ENCODE measurements at places on chromosomes 12 and 14. TPM values are rescaled to one million over a fixed set of nuclear protein-coding genes. Genes with fewer than 3 reads are reported as not detected.

STON2 gene
- 25.3 TPM for total RNA-seq

LALBA gene
- not detected for total RNA-seq

HOXC12 gene
- total RNA-seq = not detected

CLEC9A gene
- total RNA-seq = not detected

ANO4 gene
- not detected for total RNA-seq

SMCO2 gene
- total RNA-seq = not detected

KIF5A gene
- total RNA-seq = 1.8 TPM

ANO2 gene
- total RNA-seq = 7.2 TPM

NEUROD4 gene
- not detected for total RNA-seq

EP400 gene
- total RNA-seq = 42.9 TPM

CISTR gene
- not detected for total RNA-seq

EIF4B gene
- total RNA-seq = 531 TPM

DNA sequence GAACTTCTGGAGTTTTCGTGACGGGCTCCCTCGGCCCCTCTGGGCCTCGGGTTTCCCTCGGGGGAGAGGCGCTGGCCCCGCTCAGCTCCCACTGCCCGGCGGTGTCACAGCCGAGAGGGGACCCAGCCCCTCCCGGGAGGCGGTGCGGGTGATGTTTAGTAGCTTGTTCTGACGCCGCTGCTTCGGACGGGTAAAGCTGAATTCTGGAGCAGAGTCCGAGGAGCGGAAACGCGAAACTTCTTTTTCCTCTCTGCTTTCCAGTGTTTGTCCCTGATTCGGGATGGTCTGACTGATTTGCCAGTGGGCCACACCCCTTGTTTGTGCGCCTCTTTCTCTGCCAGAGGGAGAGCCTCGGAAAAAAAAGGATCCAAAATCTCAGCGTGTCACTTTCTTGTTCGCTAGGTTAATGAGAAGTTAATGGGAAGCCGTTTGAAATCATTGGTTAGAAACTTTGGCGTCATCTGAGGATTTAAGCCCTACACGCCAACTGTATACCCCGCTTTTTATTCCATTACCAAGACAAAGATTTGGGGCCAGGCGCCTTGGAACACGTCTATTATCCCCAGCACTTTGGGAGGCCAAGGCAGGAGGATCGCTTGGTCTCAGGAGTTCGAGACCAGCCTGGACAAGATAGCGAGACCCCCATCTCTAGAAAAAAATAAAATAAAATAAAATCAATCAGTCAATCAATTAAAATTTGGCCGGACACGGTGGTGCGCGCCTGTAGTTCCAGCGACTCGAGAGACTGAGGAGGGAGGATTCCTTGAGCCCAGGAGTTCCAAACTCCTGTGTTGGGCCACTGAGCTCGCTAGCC lies 756 bp downstream of the TULP3 start:
- H3K27me3 ChIP-seq = no peaks in the 10 kb centered on the region
- peak overlapping the region; percentile 88 for H3K4me3 ChIP-seq
- no peaks in the 10 kb centered on the region for H3K36me3 ChIP-seq
- DNase-seq = peak; percentile 45
- peak overlapping the region; percentile 92 for H3K27ac ChIP-seq

DNA sequence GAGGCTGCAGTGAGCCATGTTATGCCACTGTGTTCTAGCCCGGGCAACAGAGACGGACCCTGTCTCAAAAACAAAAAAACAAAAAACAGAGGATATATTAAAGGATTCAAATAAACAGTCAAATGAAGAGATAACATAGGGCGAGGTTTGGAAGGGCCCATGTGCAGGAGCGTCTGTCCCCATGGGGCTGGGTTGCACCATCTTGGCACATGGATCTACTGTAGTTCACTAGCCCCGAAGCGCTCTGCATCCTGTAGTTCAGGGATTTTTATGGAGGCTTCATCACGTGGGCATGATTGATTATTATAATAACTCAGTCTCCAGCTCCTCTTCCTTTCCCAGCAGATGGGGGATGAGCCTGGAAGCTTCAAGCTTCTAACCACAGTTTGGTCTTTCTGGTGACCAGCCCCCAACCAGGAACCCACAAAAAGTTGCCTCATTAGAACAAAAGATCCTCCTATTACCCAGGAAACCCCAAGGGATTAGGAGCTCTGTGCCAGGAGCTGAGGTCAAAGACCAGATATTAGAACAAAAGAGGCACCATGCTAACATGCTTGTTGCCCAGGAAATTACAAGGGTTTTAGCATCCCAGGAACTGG lies 59.9 kb downstream of the HCAR2 start:
- H3K36me3 ChIP-seq = no peaks in the 10 kb centered on the region
- no peaks in the 10 kb centered on the region for H3K4me1 ChIP-seq
- no peak overlapping the region for H3K27ac ChIP-seq
- H3K27me3 ChIP-seq = no peaks in the 10 kb centered on the region
- no peak for DNase-seq
- no peak overlapping the region for H3K4me3 ChIP-seq

GRCh38 chr12:2173971-2174370 lies 121.2 kb downstream of the CACNA1C start:
- H3K4me1 ChIP-seq = no peaks in the 10 kb centered on the region
- no peak for DNase-seq
- no peak overlapping the region for H3K4me3 ChIP-seq

DNA sequence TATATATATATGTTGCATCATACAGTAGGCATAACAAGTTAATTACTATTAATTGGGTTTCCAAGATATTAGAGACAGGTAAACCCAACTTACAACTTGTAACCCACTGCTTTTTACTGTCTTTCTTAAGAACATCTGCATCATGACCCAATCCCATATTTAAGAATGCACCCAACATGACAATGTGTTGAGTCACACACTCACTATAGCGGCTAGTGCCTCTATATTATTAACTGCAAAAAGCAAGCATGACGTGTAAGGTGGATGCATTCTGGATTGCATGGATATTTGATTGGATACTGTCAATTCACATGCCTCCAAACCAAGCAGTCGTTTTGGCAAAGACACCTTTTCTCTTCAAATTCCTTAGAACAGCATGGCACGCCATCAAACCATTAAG lies 68.2 kb downstream of the KSR2 start:
- no peaks in the 10 kb centered on the region for H3K4me1 ChIP-seq
- no peak overlapping the region for H3K4me3 ChIP-seq
- H3K27ac ChIP-seq = no peak overlapping the region
- no peak for DNase-seq
- no peaks in the 10 kb centered on the region for H3K27me3 ChIP-seq

DNA sequence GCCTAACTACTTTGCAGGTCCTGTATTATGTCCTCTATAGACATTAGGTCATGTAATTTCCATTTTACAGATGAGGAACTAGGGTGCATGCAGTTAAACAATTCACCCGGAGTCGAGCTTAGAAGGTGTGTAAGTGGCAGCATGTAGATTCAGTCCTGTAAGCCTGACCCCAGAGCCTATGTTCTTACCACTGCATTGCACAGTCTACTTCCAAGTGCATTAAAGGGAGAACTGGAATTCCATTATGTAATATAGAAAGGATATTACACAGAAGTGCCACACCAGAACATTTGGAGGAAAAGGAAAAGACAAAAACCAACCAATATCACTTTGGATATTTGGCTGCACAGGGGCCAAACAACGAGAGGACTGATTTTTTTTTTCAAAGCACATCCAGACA lies 1.2 kb downstream of the GLT8D2 start:
- no peak overlapping the region for H3K4me3 ChIP-seq
- H3K4me1 ChIP-seq = no peaks in the 10 kb centered on the region
- DNase-seq = no peak
- no peaks in the 10 kb centered on the region for H3K36me3 ChIP-seq
- H3K27ac ChIP-seq = no peak overlapping the region

- H3K27ac ChIP-seq = no peak overlapping the region
- no peak overlapping the region for H3K4me3 ChIP-seq
- H3K27me3 ChIP-seq = no peaks in the 10 kb centered on the region
- H3K4me1 ChIP-seq = no peaks in the 10 kb centered on the region
- no peak for DNase-seq
Observed at GRCh38 chr12:13431041-13431440, 234.5 kb downstream of the EMP1 start.

DNA sequence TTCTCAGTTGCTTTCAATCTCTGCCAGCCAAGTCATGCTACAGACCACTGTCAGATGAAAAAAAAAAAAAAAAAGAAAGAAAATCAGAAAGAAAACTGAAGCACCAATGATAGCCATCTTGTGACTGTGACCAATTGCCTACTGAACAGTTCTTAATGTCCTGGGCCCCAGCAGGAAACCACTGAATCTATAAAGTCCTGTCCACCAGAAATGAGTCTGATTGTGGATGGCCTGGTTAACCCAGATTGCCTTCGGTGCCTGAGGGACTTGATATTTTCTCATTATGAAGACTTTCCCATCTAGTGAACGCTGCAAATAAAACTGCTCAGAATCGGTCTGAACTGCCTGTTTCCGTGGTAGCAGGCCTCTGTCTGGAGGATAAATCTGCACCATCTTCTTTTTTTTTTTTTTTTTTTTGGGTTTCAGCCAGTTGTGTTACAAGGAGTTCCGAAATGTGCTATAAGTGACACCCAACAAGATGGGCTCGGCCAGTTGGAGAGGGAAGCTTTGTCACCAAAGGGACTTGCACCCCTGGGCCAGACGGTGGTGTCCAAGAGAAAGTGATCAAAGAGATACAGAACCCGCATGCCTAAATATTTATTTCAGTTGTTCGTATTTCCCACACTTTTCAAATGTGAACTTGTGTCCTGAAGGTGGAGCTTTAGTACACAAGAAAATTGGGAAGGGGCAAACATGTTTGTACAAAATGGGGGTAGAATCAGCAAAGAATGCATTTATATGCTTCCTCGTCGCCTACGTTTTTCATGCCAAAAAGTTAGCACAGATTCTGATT lies 3.0 kb upstream of the PLXNC1 start:
- H3K4me3 ChIP-seq = no peak overlapping the region
- no peaks in the 10 kb centered on the region for H3K36me3 ChIP-seq
- peaks cover 26% of the 10 kb centered on the region for H3K4me1 ChIP-seq
- H3K27me3 ChIP-seq = no peaks in the 10 kb centered on the region
- DNase-seq = no peak

- DNase-seq = no peak
- H3K36me3 ChIP-seq = no peaks in the 10 kb centered on the region
- H3K4me1 ChIP-seq = no peaks in the 10 kb centered on the region
- no peak overlapping the region for H3K4me3 ChIP-seq
- no peaks in the 10 kb centered on the region for H3K27me3 ChIP-seq
- H3K27ac ChIP-seq = no peak overlapping the region
Observed at GRCh38 chr12:104510873-104511440, 54.2 kb downstream of the CHST11 start.

DNA sequence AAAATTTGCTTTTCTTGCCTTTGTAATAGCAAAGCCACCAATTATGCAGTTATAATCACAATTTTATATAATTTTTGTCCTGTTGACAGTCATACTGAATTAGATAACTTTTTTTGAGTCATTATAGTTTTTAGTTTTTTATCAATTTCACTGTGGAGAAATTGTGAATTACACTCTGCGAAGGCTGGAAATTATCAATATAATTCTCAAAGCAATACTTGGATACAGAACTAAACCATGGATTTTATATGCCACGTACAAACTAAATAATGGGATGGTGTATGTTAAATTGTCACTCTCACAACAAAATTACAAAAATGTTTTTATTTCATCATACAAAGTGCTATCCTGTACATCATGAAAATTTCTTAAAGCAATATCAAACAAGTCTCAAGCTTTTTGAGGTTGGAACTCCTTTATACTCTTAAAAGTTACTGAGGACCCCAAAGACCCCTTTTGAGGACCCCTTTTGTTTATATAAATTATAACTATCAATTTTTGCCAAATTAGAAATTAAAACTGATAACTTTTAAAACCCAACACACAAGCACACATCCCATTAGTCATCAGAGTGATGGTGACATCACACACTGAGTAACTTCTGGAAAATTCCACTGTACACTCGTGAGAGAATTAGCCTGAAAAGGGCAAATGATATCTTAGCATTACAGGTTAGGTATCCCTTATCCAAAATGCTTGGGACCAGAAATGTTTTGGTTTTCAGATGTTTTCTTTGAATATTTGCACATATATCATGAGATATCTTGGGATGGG lies 19.8 kb upstream of the AQP2 start:
- H3K27ac ChIP-seq = no peak overlapping the region
- DNase-seq = no peak
- H3K4me3 ChIP-seq = no peak overlapping the region
- no peaks in the 10 kb centered on the region for H3K36me3 ChIP-seq
- no peaks in the 10 kb centered on the region for H3K27me3 ChIP-seq

- no peak overlapping the region for H3K27ac ChIP-seq
- H3K36me3 ChIP-seq = no peaks in the 10 kb centered on the region
- no peak for DNase-seq
Observed at GRCh38 chr14:101293605-101294004, 267.7 kb upstream of the DIO3 start.

DNA sequence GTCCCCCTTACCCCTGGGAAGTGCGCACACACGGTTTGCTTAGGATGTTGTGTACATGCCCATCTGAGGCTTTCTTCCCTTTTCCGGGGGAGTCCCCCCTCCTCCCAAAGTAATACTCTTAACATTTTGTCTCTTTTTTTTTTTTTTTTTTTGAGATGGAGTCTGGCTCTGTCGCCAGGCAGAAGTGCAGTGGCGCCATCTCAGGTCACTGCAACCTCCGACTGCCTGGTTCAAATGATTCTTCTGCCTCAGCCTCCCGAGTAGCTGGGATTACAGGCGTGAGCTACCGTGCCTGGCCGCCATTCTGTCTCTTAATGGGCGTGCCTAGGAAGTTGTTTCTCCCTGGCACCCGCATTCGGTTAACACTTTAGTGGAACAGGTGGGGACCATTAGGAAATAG lies 4.5 kb upstream of the GMFB start:
- H3K4me1 ChIP-seq = peaks cover 21% of the 10 kb centered on the region
- no peaks in the 10 kb centered on the region for H3K36me3 ChIP-seq
- H3K27ac ChIP-seq = no peak overlapping the region

GRCh38 chr12:57143454-57143853 lies 4.0 kb downstream of the LRP1-AS start:
- DNase-seq = no peak
- H3K36me3 ChIP-seq = peaks cover 76% of the 10 kb centered on the region
- no peaks in the 10 kb centered on the region for H3K27me3 ChIP-seq
- peaks cover 10% of the 10 kb centered on the region for H3K4me1 ChIP-seq
- H3K27ac ChIP-seq = no peak overlapping the region
- H3K4me3 ChIP-seq = no peak overlapping the region

GRCh38 chr12:128729628-128730121 lies 94.1 kb downstream of the SLC15A4 start:
- H3K27me3 ChIP-seq = no peaks in the 10 kb centered on the region
- H3K27ac ChIP-seq = no peak overlapping the region
- no peak for DNase-seq
- H3K4me1 ChIP-seq = no peaks in the 10 kb centered on the region
- H3K4me3 ChIP-seq = no peak overlapping the region

- no peak overlapping the region for H3K4me3 ChIP-seq
- H3K27me3 ChIP-seq = no peaks in the 10 kb centered on the region
- no peaks in the 10 kb centered on the region for H3K36me3 ChIP-seq
- no peak for DNase-seq
Observed at GRCh38 chr14:104553166-104554087, 26.1 kb upstream of the C14orf180 start.
